HTR-8/SVneo (cell line): ENCODE measurements at places on chromosomes 16 and 17.

- DNase-seq, result no peak
These were observed 597 bp downstream of the OVCA2 start for GRCh38 chr17:2042390-2042847.

DNA sequence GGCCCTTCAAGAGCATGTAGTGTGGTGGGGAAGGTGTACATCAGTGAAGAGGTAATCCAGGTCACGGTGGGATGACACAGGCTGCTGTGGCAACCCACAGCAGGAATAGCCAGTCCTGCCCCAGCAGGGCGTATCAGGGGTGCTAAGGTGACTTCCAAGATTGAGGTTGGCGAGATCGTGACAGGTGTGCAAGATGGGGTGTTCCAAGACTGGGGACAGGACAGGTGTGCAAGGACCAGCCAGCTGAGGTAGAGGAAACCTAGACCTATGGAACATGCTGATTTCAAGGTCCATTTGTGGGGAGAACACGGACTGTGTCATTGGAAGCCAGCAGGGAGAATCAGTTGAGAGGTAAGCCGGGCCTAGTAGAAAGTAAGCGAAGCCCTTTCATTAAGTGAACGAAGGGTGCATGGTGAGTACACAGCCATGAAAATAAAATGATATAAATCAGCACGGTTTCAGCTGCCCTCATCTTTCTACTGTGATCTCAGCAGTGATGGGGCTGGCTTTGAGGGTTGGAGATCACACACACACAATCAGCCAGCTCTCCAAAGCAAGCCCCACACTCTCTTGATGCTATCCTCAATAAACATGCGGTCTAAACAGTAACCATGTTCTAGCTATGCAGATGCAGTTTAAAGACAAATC is 497.0 kb downstream of the WWOX start:
- DNase-seq, result no peak

DNA sequence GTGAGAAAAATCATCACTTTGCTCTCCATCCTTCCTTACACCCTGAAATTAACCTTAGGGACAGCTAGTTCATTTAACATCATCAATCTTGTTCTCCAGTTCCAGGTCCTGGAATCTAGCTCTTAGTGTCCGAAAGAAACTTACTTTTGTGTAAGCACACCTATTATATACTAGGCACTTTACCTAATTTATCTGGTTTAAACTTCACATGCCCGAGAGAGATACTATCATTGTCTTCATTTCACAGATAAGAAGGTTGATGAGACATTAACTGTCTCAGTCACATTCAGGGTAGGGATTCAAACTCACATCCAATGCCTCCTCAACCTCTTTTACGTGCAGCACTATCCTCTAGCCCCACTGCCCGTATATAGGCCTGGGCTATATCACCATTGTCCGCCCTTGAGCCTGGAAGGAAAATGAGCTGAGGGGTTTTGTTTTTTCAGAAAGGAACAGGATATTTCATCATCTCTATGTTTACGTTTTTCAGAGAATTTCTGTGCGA is 501 bp upstream of the AP2B1 start:
- no peak for DNase-seq

DNA sequence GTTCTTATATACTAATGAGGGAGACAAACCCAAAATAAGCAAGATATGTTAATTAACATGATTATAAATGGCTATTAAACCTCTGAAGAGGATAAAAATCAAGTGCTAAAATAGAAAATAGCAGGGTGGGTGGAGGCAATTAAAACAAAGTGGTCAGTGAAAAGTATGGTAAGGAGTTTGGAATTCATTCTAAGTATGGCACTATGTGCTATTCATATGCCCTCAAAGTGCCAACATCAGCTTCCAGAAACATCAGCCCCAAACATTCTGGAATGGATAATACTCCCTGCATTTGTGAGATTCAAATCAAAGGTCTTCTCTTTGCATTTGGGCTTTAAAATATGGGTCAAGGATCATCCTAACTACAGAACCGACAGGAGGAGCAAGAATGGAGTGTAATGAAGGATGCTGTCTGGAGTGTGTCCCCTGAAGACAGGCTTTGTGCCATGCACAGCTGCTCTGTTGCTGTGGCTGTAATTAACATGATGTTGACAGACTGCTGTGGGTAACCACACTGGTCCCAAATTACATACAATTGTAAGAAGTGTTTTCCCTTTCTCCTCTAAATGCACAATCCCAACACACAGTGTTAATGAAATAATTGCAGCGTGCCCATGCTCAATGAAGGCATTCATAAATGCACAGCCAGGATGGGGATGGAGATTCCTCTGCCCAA is 93.1 kb downstream of the VAT1L start:
- no peak for DNase-seq

DNA sequence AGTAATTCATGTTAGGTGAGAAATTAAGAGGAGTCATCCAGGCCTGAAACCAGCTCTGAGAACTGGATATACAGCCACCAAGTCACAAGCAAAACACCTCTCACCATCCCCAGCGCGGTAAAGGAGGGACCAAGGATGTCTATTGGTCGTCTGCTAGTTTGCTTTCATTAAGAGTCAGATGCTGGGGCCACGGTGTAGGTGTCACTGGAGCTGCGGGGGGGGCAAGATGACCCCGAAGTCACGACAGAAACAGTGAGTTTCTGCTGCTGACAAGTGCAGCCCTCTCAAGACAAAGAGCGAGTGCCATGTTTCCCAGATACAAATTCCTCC is 790 bp downstream of the NCBP3 start:
- peak; percentile 28 for DNase-seq

DNA sequence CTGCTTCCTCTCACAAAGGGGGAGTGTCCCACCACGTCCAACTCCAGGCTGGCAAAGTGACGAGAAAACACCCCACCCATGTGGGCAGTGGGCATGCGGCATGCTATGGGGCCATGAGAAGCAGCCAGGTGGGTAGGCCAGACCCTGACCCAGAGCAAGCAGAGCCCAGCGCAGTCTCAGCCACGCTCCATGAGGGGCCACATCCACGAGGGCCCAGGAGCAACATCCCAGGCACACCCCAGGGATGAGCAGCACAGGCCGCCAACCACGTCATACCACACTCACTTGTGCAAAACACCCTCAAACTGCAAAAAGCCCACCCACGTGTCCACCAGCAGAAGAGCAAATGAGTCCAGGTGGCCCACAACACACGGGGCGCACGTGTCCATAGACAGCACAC is 117.0 kb downstream of the ZNF778 start:
- no peak for DNase-seq

DNA sequence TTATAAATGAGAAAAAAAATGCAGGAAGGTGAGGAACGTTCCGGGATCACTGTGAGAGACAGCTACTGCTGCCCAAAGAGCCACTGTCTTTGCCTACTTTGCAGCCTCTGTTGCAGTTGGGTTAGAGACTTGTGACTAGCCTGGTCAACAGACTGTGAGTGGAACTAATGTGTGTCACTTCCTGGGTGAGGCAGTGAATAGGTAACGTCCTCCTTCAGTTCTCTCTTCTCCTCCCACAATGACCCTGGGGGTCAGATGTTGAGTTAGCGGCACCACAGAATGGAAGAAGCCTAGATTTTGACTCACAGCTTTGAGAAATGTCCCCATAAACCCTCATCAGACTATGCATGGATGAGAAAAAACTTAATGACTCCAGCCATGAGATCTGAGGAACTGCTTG is 5.2 kb downstream of the C16orf46 start:
- peak; percentile 35 for DNase-seq

DNA sequence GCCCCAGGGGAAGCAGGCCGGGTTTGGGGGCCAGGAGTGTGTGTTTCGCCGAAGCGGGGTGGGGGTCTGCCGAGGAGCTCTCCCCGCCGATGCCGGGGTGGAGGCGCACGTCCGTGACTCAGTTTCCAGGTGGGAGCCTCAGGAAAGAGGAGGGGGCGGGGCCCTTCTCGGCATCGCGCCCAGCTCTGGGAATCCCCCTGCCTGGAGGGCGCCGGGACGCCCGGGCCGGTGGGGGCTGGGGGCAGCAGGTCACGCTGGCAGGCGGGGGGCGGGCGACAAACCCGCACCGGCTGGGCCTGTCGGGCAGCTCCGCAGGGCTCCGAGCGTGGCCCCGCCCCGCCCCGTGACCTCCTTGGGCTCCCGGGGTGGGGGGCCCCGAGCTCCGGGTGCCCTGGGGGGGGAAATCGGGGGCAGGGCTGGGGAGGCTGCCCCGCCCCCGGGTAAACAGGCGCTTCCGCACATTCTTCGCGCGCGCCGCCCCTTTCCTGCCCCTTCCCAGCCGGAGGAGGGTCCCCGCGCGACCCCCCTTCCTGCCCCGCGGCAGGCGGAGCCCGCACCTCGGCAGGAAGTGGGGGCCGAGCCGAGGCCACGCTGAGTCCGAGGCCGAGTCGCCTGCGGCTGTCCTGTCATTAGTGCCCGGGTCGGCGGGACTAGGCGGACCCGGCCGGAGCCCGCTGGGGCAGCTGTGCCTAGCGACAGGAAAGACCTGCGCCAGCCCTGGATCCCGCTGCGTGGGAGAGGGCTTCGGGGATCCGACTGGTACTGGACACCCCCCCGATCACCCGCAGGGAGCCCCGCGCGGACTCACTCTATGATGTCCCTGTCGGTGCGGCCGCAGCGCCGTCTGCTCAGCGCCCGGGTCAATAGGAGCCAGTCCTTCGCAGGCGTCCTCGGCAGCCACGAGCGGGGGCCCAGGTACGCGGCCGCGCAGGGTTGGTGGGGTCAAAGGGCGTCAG is 9.3 kb downstream of the RIPOR1 start:
- DNase-seq, result peak; percentile 60

DNA sequence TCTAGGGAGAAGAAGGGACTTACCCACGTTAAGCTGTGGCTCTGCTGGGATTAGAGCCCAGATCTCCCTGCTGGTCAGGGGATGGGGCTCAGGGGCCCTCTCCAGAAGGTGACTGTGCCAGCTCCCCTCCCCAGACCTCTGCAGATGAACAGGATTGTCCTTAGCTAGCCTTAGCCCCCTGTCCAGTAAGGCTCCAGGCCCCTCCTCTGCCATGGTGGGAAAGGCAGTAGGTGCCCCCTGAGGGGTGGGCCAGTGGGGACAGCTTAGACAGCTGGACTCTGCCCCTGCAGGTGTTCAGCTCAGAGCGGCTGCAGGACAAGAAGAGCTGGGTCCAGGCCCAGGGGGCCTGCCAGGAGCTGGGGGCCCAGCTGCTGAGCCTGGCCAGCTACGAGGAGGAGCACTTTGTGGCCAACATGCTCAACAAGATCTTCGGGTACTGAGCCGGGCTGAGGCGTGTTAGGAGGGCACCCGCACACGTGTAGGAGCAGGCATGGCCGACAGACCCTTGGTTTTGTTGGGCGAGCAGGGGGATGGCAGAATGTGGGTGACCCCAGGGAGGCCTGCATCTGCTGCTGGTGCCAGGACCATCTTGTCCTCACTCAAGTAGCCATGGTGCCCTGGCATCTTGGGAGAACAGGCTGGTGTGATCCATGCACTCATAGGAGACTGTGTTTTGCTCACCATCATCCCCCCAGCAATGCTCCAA is 50.9 kb downstream of the MRC2 start:
- DNase-seq, result no peak

DNA sequence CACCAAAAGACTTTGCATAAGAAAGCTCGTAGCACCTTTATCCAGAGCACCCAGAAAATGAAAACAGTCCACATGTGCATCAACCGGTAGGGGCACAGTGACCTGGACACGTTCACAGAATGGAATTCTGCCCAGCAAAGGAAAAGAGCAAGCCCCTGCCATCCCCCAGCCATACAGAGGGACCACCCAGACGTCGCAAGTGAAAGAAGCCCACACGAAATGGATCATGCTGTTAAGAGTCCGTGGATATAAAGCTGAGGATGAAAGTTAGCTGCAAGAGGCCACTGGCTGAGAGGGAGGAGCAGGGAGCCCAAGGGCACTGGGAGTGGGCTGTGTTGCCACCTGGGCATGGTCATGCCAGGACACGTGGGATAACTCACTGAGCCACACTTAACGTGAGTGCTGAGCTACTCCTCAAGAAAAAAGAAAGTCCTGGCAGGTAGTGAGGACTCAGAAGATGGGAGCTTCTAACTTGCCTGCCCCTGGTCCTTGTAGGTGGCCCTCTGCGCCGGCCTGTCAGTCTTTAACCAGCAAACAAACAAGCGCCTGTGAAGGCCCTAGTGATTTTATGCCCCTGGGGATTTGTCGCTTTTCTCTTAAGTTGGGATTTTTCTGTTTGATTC is 190.7 kb downstream of the C16orf95 start:
- no peak for DNase-seq

GRCh38 chr16:85221771-85222154 is 109.5 kb upstream of the CIBAR2 start:
- no peak for DNase-seq

DNA sequence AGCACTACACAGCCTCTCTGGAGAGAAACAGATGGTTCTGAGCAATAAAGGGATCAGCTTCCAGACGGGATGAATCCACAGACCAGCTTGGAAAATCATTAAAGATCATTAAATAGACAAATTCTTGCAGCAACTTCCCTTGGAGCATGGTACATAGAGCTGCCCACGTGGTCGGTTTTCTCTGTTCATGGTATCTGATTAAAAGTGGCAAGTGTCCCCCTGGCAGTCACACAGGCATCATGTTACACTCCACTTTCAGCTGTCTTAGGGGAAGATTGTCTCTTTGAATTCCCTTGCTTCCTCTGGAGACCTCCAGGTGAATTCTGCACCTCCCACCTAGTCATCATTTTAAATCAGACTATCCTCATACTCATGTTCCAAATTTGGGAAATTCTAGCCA is 92.2 kb upstream of the CACNG3 start:
- DNase-seq, result no peak

GRCh38 chr17:70169709-70170597 is 621 bp downstream of the KCNJ2 start:
- DNase-seq, result peak; percentile 2

DNA sequence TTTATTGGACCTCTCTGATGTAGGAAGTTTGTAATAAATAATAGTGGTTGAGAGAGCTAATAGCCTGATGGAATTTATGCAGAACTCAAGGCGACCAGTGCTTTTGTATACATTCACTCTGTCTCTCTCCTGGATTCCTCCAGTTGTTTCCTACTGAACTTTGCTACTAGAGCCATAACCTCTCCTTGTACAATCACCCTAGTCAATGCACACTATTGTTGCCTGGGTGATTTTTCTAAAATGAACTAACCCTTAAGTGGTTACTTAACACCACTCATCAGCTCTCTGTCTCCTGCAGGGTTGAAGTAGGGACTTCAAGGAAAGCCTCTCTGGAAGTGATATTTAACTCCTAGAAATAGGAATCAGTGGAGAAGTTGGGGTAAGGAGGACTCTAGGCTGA is 9.7 kb downstream of the PHKB start:
- no peak for DNase-seq

- DNase-seq, result no peak
These were observed 1561.3 kb upstream of the GOT2 start for GRCh38 chr16:60295451-60295850.
